GM18507 (cell line): ENCODE measurements at places on chromosomes 7 and 10.

DNA sequence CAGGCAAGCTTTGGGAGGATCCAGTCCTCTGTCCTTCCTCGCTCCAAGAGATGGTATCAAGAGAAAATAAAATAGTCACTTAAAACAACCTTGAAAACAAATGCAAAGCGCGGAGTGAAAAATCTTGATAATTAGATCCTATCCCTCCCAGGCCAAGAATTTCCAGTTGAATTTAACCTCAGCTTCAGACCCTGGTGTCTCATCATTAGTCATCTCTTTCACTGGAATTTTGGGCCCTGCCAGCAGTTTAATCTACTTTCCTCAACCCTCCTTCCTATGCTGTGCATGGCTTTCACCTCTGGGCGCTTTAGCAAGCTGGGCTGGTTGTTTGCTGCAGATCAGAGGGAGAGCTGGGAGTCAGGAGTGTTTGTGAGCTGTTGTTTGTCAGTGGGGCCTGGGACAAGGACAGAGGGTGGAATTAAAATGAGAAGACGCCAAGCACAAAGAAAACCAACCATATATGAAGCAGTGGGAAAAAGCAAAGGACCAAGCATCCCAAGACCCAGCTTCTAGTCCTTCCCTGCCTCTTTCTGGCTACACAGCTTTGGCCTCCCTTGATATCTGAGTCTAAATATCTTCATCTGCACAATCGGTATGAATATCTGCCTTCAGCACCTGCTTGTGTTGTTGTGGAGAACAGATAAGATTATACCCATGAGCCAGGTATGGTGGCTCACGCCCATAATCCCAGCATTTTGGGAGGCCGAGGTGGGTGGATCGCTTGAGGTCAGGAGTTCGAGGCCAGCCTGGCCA, 13.5 kb downstream of the MYOF start:
- no peak for DNase-seq

GRCh38 chr10:72694476-72695369, 2.8 kb downstream of the MCU start:
- no peak for DNase-seq

GRCh38 chr7:35576031-35576573, 118.8 kb downstream of the HERPUD2 start:
- DNase-seq, result no peak

DNA sequence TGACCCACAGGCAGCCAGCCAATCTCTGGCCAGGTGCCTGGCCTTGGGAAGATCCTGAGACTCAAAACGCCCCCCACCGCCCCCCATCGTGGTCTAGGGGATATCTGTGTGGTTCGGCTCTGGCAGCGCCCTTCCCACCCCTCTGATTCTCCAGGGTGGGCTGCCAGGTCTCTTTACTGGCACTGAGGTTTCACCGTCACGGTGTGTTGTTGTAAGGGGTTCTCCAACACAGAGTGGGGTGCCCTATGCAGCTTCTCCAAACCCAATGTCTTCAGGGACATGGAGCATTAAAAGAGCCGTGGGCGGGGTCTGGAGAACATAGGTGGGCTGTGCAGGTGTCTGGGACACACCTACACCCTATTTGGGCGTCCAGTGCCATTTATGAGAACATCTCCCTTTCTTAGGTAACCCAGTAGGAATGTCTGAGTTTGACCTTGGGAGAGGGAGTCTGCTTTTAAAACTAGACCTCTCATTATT, 1.5 kb downstream of the MAFK start:
- no peak for DNase-seq

- DNase-seq, result no peak
These were observed 6.1 kb upstream of the SH2B2 start for GRCh38 chr7:102280521-102280920.

- no peak for DNase-seq
These were observed 98.5 kb upstream of the PPP2R2D start for GRCh38 chr10:131802156-131802915.

GRCh38 chr7:111380945-111381344, 181.3 kb downstream of the IMMP2L start:
- DNase-seq, result no peak

DNA sequence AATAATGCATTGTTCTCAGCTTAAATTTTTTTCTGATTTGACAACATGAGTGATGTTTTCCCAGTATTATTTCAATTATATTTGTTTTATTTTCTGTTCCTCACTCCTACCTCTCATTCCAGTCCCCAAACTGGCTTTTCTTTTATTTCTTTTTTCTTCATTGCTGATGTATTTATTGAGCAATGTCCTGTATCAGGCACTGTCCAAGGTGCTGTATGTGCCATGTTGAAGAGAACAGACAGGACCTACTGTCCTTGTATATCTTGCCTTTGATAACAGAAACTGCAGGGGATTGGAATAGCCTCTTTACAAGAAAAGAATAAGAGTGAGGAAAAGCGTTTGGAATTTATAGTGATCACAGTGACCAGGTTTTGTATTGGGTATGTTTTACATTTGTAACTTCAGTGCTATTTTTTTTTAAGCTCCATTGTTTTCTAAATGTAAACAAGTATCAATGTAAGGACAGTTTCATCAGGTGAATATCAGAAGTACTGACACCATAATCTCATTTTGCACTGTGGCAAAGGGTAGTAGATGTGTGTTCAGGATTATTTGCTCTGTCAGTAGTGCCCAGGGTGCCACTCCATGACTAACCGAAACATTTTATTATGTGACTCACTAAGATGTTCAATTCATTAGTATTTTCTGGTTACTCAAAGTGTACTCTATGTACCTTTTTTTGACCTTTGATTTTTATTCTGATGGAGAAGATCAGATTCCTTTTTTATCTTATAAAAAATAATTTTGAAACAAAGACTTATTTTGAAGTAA, 15.6 kb upstream of the CLDN12 start:
- DNase-seq, result no peak

- DNase-seq, result no peak
These were observed 13.2 kb downstream of the ALKBH4 start for GRCh38 chr7:102451371-102452054.

GRCh38 chr7:79778786-79779770, 325.6 kb upstream of the MAGI2 start:
- no peak for DNase-seq

DNA sequence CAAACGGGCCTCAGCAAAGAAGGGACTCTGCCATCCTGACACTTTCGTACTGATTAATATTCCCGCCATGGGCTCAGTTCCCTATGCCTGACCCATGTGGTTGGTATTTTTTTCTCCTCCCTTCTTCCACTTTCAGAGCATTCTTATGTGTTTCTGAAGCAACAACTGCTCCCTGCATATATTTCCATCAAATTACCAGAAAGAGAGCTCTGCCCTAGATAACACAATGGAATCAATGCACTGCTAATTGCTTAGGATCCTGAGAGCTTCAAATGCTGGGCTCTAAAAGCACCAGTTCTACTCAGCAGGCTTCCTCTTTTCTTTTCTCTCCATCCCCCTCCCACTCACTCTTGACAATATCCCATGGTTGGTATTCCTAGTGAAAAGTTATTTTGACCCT, 5.3 kb downstream of the TECTB start:
- DNase-seq, result no peak

GRCh38 chr7:13641714-13642113, 347.8 kb downstream of the ETV1 start:
- no peak for DNase-seq

- no peak for DNase-seq
These were observed 695 bp downstream of the HSPA12A start for GRCh38 chr10:116741391-116742351.

DNA sequence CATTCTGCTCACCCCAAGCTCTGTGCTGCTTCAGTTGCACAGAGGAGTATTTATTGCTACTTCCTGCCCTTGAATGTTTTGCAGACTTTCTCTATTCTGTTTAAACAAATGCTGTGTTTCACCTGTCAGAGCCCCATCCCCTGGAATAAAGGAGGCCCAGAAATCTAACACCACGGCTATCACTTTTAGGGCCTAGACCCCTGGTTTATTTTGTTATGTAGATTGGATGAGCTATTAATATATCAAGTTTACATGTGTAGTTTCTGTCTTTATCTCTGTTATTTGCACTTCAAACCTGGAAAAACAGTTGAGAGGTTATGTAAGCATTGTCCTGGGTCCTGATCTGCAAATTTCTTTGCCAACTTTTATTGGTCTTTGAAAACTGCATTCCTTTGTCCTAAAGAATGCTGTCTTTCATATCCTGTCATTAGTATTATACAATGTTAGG, 630.1 kb downstream of the PARD3 start:
- DNase-seq, result no peak

DNA sequence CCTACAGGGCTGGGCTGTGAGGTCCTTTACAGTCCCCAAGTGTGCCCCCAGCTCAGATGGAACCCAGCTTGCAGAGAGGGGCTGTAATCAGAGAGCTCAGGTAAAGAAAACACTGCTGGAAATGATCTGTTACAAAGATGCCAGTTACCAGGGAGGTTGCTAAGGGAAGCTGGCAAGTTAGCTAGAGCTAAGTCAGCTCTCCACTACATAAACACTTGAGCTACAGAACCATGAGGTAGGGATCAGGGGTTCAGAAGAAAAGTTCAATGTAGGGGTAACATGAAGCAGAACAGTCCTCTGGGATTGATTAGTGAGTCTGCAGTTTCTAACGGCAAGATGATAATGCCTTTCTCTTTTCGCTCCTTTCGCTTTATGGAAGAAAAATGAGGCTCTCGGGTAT, 53.1 kb upstream of the TM9SF3 start:
- no peak for DNase-seq

DNA sequence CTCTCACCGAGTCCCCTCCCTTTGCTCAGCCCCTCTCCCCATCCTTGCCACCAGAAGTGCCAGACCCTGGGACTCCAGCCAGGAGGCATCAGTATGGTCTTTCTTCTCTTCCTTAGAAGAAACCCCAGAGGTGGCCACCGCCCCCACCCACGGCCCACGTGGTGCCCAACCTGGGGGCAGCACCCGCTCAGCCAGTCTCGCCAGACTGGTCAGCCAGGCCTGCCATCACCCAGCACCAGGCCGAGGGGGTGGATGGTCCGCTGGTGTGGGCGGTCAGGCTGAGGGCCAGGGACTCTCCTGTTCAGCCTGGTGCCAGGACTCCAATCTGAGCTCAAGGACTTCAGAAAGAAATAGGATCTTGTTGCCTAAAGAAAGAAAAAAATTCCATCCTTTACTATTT, 5.8 kb upstream of the CLDN4 start:
- DNase-seq, result no peak

- no peak for DNase-seq
These were observed 263.0 kb upstream of the ETV1 start for GRCh38 chr7:14252458-14252857.

DNA sequence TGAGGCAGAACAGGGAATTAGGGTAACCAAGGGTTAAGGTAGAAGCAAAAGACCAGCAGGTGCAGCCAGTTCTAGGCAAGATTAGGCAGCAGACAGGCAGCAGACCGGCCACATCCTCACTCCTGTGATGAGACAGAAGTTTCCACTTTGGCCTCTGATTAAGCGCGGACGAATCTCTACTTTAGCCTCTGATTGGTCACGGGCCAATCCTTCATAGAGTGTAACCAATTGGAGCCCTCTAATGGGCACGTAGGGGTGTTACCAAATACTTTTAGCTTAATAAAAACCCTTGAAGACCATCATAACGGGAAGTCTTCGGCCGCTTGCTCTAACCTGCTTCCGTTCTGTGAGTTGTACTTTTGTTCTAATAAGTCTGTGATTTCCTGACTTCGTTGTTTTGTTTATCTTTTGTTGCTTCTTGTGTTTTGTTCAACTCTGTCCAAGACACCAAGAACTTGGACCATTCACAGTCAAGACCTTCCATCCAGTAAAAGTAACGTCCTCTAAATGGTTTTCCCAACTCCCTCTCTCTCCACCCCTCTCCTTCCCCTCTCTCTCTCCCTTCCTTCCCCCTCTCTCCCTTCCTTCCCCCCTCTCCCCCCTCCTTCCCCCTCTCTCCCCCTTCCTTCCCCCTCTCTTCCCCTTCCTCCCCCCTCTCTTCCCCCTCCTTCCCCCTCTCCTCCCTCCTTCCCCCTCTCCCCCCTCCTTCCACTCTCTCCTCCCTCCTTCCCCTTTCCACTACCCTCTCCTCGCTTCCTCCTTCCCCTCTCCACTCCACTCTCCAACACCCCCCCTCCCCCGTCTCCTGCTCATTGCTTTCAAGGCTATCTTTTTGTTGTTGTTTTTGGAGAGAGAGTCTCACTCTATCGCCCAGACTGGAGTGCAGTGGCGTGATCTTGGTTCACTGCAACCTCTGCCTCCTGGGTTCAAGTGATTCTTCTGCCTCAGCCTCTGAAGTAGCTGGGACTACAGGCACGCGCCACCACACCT, 13.2 kb upstream of the MALSU1 start:
- no peak for DNase-seq

- DNase-seq, result no peak
These were observed 53.5 kb downstream of the PODXL start for GRCh38 chr7:131502810-131503508.

GRCh38 chr10:117790179-117790578, 247.6 kb downstream of the EMX2 start:
- DNase-seq, result no peak

DNA sequence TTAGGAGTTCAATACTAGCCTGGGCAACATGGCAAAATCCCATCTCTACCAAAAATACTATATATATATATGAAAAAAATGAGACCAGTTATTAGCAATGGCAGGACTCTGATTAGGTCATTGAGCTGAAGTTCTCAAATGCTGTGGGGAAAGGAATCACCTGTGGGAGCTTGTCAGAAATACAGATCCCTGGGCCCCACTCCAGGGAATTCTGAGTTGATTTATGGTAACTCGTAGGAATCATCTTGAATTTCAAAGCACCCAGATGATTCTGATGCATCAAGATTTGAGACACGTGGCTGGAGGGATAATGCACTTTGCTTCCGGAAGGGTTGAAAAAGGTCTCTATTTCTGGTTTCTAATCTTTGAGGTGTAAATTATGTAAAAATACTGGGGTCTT, 1.0 kb upstream of the ANKRD1 start:
- no peak for DNase-seq

GRCh38 chr7:122889116-122889515, 2.9 kb upstream of the CADPS2 start:
- no peak for DNase-seq

- no peak for DNase-seq
These were observed 57.8 kb upstream of the CACNA2D1 start for GRCh38 chr7:82501346-82501745.

DNA sequence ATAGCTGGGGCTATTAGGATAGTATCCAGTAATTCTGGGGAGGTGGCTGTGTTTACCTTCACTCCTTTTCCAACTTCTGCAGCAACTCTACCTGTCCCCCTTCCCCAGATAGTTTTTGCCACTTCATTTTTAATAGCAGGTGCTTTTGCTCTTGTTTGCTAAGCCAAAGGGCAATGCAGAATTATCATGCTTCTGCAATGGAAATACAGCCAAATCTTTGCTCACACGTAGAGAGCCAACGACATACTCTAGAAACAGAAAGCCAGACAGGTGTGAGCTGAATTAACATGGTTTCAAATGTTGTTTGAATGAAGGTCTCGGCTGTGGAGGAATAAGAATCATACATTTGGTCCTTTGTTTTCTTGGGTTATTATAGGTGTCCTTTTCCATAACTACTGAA, 14.4 kb downstream of the PLEKHS1 start:
- DNase-seq, result no peak

DNA sequence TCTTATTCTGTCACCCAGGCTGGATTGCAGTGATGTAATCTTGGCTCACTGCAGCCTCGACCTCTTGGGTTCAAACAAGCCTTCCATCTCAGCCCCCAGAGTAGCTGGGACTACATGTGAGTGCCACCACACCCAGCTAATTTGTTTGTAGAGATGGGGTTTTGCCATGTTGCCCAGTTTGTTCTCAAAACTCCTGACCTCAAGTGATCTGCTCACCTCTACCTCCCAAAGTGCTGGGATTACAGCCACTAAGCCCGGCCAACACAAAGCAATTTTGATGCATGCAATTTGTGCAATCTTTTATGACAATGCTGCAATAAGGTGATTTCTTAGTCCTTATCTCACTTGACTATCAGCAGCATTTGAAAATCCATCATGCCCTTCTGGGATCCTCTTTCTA, 333.1 kb downstream of the FRMD4A start:
- DNase-seq, result no peak
